NCI-H748 treated with DMSO at 0.1 percent for 48 hours (cell line): ENCODE measurements at places on chromosomes 3 and 15.

DNA sequence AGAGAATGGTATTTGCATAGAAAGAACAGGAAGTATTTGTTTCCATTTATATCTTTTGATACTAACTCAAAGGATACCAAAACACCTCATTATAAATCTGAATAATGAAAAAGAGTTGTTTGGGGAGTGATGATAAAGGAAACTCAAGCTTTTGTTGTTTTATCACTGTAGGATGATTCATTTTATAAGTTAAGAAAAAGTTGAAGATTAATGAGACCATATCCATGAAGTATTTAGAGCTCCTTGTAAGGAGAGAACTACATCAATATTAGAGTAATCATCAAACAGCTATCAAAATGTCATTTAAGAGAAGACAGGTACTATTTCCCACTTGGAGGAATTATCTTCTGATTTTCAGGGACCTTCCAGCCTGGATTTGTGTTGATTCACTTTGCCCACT is 92.5 kb downstream of the EPHB1 start:
- no peak for DNase-seq

GRCh38 chr3:131109156-131109555 is 82.5 kb downstream of the NEK11 start:
- DNase-seq: no peak

DNA sequence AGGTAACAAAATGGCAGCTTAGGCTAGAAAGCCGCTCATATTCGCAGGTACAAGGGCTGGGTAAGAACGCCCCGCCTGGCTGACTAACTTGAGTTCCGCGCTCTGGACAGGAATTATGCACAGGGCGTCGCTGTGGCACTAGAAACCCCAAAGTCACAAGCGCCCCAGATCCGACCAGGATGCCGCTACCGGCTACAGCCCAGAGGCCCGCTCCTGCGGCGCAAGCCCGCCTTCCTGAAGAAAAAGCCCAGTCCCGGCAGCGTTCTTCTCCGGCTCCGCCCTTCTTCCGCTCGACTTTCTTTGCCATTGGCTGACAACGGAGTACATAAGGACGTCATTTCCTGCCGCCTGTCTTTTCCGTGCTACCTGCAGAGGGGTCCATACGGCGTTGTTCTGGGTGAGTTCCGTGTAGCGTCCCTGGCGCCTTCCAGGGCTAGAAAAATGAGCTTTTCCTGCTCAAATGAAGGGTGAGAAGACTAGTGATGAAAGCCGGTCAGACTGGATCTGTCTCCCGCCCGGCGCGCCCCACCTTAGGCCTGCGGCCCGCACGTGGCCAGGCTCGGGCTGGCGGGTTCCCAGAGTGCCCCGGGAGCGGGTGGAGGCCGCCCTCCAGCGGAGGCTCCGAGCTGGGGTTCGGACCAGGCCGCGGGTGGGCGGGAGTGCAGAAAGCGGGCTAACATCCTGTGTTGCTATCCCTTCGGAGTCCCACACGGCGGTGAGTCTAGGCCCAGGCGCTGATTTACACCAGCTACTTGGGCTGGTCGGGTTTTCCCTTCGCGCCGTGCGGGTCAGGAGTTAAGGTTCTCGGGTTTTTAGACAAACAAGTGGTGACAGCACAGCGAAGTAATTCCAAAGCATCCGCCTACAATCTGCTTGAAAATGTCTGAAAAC is at the start of gene RPSA:
TSS of gene RPSA (plus strand) at position 353 of the 891 bp plus-strand sequence. CDS start 934 bp downstream, outside the sequence.
- peak; percentile 90 for DNase-seq

GRCh38 chr3:190362258-190362657 is 25.7 kb upstream of the CLDN16 start:
- DNase-seq: no peak

DNA sequence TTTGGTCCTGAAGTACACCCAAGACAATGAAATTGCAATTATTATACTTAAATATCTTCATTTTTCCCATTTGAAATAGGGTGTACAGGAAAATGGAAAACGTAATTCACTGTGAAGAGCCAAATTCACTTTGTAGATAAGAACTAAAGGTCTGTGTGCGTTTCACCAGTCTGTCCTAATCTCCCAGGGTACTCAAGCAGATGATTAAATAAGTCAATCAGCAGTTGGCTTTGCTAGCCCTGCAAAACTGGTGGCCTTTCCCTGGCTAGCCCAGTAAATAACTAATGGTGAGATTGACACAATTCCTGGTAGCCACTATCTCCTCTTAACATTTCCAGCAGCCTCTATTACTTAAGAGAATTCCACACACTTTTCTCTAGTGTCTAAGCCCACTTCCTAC is 389.3 kb downstream of the TBL1XR1 start:
- no peak for DNase-seq

DNA sequence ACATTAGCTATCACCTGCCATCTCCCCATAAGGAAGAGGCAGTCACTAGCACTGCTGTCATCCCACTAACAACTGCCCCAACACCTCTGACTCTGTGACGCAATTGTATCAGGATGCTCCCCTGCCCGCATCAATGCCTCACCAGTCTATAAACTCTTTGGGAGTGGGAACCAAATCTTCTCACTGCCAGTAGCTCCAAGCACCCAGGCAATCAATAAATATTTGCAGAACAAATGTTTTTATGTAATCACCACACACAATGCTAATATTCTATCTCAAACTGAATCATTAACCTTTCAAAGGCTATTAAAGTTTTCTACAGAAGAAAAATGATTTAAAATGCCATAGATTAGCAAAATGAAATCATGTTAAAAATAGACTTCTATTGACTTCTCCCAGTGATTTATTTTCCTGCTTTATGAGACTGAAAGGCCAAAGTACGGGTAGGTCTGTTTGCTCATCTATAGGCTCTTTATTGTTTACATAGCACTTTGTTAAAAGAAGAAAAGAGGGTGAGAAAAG is 131.3 kb downstream of the PLD1 start:
- peak; percentile 42 for DNase-seq

DNA sequence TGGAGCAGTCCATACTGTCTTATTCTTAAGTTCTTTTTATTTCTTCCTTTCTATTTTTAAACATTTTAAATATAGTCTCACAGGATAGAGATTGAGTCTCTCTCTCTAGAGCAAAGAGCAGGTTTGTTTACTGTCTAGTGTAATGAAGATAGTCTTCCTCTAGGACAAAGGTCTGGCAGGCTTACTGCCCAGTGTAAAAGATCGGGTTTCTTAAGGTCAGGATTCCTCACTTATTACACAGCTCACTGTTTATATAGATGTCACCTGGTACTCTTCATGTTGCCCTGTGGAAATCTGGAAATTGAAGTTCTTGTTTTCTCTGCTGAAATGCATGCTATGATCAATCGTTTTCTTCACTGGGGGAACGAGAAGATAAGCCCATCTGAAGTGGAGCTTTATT is 76.0 kb downstream of the ZBBX start:
- no peak for DNase-seq

GRCh38 chr3:70308760-70309159 is 3.7 kb downstream of the MDFIC2 start:
- DNase-seq: no peak

DNA sequence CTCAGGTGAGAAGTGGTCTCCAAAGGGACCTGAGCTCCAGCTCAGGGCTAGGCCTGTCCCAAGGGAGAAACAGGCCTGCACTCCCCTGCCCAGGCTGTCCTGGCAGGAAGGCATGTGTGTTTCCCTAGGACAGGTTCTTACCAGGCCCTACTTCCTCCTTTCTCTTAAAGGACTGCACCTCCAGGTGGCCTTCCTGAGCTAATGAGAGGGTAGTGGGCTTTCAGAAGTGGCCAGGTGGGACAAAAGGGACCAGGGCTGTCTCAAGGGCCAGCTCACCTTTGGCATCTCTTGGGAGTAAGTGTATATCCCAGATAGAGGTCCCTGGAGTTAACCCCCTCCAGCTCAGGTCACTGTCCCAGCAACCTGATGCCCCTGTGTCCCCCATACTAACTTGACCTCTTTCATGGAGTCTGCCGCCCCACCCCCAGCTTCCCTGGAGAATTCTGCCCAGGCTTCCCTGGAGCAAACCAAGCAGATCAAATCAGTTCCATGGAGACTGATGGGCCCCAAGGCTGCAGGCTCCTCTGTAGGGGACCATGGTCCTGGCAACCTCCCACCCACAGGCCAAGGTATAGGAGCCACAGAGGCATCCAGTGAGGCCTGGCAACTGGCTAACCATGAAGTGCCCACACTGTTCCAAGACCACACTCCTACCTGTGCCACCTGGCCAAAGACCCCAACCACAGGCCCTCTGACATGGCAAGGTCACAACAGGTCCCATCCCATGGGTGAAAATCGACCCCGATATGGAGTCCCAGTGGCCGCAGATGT is 67.6 kb downstream of the ZNF445 start:
- no peak for DNase-seq
